ENCODE measurements at places on chromosomes 2 and 18.

DNA sequence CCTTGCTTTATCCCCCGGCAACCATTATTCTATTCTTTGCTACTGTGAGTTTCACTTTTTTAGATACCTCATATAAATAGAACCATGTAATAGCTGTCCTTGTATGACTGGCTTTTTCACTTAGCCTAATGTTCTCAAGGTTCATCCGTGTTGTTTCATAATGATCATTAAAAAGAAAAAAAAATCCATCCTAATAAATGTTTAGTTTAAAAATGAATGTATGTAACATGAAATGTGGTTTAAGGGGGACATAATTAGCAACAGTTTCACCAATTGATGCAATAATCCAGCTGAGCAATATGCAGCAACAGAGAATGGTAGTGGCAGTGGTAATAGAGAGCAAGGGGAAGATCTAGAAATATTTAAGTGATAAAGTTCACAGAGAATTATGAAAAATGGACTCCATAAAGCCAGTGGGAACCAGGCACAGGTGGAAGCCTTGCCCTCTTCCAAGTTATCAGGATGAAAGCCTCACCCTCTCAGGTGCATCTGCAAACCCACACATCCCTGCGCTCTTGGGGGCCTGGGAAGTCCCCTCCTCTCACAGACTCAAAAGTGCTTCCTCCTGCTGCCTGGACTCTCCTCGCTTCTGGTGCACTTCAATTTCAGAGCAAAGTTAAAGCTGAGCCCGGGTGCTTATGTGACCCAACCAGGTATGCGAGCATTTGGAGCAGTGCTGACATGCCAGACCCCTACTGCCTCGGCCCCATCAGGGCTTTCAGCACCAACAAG is 1403.3 kb upstream of the SLC39A10 start:
- DNase-seq: no peak

DNA sequence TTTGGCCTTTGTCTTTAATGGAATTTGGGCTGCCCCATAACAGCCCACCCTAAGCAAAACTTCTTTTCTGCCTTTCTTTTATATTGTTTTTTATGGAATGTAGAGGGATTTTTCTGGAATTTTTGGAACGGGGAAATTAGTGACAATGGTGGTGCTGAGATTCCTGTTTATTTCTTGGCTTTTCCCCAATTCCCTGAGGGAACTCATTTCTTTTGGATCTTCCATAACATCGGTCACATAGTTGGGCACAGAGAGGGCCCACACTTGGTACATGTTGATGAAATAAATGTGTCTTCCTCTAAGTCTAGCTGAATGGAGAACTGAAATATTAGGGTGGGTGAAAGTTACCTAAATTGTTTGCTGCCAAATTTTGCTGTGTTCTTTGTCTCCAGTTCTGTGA is 191.6 kb upstream of the TNP1 start:
- no peak for DNase-seq

DNA sequence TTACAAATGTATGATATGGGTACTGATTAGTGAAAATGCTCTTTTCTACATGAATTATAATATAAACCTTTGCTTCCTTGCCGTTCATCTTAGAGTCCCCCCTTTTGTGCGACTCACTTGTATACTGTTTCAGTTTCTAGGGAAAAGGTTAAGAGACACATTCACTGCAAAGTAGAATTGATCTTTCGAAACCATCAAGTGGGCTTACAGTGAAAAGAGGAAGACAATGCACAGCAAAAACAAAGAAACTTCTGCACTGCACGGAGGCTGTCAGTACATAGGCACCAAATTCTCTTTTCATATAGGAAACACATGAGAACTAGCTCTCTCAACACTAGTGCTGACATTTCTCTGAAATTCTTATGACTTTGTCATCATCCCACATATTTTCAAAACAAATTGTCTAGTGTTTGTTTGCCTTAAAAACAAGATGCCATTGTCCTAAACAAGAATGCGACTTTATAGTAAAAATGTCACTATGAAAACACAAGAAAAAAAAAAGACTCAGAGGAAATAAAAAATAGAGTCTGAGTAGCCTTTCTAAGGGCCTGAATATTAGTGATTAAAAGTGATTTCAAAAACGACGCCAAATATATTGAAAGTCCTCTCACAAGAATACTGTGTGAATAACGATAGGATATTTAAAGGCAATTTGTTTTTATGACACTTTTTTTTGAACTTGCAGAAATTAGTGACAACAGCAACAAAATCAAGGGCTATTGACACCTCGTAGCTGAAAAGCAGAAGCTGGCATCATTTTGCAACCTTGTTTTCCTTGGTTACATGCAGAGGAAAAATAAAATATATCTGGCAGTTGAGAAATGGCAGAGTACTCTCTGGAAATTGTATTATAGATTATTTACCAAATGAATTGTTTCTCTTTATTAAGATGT is 827.0 kb downstream of the BCL11A start:
- no peak for DNase-seq

- DNase-seq: no peak
These were observed 92.8 kb downstream of the COLEC12 start for GRCh38 chr18:407626-408224.

GRCh38 chr2:28378679-28379584 is 13.7 kb upstream of the FOSL2 start:
- DNase-seq: no peak

DNA sequence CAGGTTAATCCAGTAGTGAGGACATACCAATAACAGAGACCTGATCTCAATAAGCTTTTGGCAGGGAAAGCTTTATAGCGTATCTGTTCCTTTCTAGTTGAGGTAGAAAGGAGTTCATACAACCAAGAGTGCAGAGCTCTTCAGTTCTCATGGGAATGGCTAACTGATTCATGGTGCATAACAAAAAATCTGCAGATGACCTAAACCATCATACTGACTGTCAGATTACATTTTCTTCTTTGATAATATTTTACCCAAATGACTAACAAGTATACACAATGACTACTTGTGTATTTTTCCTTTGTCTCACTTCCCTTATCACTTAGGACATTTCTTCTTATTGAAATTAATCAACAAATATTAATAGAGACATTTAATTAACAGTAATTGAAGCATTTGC is 140.0 kb upstream of the SERTAD2 start:
- no peak for DNase-seq

DNA sequence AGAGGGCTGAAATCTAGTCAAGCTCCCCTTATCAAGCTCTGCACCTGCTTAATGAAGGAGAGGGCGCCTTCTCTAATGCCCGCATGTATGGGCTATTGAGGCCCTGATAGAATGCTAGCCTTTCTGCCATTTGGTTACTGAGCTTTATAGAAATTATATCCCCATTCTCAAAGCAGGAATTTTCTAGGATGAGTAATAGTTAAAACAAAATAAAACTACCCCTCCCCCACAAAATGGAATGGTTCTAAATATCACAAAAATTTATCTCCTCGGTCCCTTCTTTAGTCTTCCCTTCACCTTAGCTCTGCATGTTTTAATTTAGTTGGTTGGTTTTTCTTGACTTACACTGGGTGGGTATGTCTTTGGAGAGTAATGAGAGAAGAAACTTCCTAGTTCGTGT is 37.7 kb downstream of the CD28 start:
- DNase-seq: no peak

DNA sequence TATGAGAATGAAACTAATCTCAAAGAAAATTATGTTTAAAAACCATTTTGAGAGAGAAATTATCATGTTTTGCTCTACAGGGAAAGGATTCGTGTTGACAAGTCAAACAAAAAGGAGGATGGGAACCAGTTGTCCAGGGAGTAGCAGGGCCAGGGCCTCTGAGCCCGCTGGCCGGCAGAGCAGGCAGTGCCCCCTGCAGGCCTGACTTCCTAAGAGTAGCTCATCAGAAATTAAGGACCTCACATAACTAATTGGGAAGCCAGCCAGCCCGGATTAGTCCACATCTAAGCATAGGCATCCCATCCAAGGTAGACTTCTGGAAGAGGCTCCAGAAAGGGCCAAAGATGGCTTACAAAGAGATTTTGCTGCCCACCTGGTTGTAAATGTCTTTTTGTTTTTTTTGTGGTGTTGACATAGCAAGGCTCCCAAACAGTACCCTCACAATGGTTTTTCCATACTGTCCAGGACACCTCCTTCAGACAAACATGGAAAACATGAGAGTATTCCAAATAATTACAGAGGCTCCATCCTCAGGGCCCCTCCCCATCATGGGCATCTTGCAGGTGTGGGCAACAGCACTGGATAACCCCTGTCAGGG is 241.2 kb upstream of the TANK start:
- DNase-seq: no peak
